Lung (tissue), 17 donors: ENCODE measurements at places on chromosomes 2 and 18.

DNA sequence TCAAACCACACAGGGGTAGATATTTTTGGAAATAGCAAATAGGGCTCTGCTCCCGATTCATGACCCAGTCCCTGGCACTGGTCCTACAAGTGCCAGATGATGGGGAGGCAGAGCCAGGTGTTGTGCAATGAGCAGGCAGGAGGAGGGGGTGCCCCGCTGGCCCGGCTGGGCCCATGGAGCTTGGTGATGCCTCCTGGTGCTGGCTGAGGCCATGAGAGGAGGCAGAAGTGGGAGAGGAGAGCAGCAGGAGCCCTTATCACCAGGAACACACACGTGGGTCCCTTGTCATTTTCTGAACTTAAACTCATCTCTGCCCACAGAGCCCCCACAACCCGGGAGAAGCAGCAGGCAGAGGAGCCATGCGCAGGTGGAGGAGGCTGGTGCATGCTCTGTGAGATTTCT is 90.5 kb upstream of the MAPK4 start:
- H3K27me3 ChIP-seq: no peaks in the 10 kb centered on the region
- H3K4me1 ChIP-seq: no peaks in the 10 kb centered on the region
- DNase-seq: no peak
- H3K36me3 ChIP-seq: no peaks in the 10 kb centered on the region
- no peak overlapping the region for H3K4me3 ChIP-seq

GRCh38 chr2:51031021-51031780 is 731 bp downstream of the NRXN1 start:
- no peak for DNase-seq
- H3K36me3 ChIP-seq: no peaks in the 10 kb centered on the region
- H3K4me3 ChIP-seq: no peak overlapping the region
- no peaks in the 10 kb centered on the region for H3K4me1 ChIP-seq

DNA sequence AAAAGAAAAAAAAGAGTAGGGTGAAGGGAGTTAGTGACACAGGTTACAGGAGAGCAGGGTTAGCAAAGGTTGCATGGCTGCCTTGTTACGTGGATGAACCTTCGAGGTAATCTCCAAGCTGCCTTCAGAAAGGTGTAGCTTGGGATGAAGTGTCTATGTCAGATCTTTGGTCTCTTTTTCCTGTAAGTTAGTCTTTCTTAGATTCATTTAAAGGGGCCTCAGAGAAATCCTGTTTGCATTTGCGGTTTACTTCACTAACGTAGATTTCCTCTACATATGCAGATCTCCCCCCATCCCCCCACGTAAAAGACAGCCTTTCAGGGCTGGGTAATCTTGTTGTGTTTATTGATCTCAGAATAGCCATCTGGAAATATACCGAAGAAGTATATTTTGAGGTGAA is 83.7 kb downstream of the MTA3 start:
- DNase-seq: no peak
- H3K36me3 ChIP-seq: peaks cover 12% of the 10 kb centered on the region
- no peaks in the 10 kb centered on the region for H3K4me1 ChIP-seq
- H3K4me3 ChIP-seq: no peak overlapping the region
- no peak overlapping the region for H3K27ac ChIP-seq

DNA sequence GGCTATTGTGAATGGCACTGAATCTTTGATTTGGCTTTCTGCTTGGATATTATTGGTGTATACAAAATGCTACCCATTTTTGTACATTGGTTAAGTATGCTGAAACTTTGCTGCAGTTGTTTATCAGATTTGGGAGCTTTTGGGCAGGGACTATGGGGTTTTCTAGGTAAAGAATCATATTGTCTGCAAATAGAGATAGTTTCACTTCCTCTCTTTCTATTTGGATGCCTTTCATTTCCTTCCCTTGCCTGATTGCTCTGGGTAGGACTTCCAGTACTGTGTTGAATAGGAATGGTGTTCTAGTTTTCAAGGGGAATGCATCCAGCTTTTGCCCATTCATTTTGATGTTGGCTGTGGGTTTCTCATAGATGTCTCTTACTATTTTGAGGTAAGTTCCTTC is 489.1 kb upstream of the LRATD1 start:
- no peak overlapping the region for H3K27ac ChIP-seq
- H3K4me3 ChIP-seq: no peak overlapping the region
- no peaks in the 10 kb centered on the region for H3K27me3 ChIP-seq
- H3K36me3 ChIP-seq: no peaks in the 10 kb centered on the region

DNA sequence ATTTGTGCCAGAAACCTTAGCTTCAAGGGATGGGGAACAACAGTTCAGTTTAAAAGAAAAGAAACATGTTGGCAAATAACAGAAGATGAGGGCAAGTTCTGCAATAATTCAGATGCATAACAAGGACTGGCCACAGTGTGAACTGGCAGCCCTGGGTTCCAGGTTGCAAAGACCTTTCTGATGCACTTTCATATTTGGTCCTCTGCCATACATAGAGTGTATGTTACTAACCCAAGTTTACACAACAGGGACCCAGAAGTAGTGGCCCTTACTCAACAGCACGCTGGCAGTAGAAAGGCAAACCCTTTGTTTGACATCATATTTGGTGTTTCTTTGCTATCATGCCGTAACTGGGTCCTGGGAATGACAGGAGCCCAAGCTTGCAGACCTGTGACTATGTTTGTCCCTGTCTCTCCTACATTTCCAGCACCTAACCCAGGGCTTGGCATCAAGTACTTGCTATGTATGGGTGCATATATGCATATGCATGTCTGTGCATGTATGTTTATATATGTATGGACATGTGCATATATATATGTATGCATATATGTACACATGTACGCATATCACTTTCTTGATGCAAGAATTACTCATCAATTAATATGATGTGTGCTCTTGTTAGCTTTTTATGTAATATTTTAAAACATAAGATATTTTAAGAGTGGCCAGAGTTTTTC is 94.3 kb downstream of the MBP start:
- no peak for DNase-seq
- H3K4me1 ChIP-seq: no peaks in the 10 kb centered on the region
- no peak overlapping the region for H3K4me3 ChIP-seq
- H3K27ac ChIP-seq: no peak overlapping the region
- no peaks in the 10 kb centered on the region for H3K36me3 ChIP-seq
- H3K27me3 ChIP-seq: no peaks in the 10 kb centered on the region

DNA sequence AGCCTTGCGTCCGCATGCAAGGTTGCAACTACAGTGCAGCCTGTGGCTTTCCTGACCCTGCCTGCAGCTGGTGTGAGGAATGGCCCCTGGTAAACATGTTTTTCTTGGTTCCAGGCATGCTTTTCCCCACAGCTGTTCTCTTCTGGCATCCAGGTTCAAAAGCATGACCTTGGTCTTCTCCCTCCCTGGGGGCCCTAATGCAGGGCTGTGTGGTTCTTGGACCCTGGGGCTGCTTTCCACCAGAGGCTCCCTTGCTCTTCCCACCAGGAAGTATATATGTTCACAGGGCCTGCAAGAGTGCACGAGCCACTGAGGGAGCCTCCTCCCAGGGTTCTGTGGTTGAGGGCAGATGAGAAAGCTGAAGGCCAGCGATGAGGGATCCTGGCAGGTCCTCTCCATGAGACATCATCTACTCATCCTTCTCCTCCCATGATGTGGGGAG is 125.9 kb downstream of the BCL2L11 start:
- no peak overlapping the region for H3K4me3 ChIP-seq
- DNase-seq: no peak
- no peak overlapping the region for H3K27ac ChIP-seq
- no peaks in the 10 kb centered on the region for H3K27me3 ChIP-seq
- H3K4me1 ChIP-seq: peaks cover 1% of the 10 kb centered on the region
